ENCODE measurements at places on chromosomes 4 and X.
A peak's percentile ranks its signal among the peaks of the same experiment; 100 is the strongest.

GRCh38 chrX:142068365-142068764, 136.7 kb downstream of the MAGEC2 start:
- DNase-seq = no peak

DNA sequence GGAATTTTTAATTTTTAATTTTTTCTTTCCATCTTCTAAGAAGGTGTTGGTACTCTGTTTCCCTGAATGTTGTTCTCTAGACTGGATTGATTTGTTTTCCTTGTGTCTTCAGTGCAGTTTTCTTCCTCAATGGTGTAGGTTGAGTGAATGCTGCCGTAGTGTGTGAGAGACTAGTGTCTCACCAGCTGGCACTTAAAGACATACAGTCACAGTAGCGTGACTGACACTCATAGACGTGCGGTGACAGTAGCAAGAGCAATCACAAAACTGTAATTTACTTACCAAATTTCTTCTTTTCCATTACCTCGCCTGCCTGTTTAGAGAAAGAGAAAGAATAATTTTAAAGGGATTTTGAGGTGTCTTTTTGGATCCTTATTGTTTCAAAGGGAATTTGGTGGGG, 21.4 kb upstream of the PGM2 start:
- no peak for DNase-seq

DNA sequence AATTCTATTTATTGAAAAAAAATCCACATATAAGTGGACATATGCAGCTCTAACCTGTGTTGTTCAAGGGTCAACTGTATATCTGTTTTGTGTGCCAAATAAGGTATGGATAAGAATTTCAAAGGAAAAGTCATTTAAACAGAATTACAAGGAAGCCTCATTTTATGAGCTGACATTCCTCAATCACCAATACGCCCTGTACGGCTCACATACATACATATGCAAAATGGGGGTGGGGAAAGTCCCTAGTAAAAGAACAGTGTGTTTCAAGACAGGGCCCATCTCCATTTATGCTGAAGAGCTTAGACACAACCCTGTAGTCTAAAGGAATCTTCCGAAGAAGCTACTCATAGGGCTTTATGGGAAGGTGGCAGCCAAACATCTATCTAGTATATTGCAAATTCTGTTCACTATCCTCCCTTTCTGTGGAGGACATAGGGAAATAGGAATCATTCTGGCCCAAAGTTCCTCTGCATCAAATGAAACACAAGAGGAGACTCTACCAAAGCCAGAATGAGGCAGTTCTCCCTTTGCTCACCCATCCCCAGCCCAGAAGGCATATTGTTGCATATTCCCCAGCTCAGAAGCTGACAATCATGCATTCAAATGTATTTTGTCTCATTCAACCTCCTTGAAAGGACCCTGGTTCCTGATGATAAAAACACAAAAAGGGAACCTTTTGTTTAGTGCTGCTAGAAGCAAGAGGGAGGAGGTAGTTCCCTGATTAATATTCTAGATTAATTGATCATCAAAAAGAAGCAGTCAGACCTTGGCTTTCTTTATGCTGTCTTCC, 13.7 kb upstream of the ZBTB33 start:
- no peak for DNase-seq

- DNase-seq = no peak
Observed at GRCh38 chr4:73727685-73728084, 12.7 kb upstream of the CXCL8 start.

DNA sequence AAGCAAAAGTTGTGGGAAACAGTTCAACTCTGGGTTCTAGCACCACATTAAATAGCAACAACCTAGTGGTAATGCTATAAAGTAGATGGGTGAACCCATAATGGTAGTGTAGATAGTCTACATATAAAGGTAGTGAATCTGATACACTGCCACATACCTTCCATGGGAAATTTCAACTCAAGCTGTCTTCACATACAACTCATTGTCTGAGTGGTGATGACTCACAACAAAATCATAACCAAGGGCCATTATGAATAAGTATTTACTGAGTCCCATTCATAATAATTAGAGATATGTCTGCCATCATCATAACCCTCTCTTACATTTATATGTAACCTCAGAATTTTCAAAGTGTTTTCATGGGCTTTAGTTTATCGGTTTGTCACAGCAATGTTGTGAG, 34.8 kb downstream of the EGF start:
- DNase-seq = peak; percentile 4

- DNase-seq = no peak
Observed at GRCh38 chr4:147717878-147718277, 14.0 kb upstream of the ARHGAP10 start.

DNA sequence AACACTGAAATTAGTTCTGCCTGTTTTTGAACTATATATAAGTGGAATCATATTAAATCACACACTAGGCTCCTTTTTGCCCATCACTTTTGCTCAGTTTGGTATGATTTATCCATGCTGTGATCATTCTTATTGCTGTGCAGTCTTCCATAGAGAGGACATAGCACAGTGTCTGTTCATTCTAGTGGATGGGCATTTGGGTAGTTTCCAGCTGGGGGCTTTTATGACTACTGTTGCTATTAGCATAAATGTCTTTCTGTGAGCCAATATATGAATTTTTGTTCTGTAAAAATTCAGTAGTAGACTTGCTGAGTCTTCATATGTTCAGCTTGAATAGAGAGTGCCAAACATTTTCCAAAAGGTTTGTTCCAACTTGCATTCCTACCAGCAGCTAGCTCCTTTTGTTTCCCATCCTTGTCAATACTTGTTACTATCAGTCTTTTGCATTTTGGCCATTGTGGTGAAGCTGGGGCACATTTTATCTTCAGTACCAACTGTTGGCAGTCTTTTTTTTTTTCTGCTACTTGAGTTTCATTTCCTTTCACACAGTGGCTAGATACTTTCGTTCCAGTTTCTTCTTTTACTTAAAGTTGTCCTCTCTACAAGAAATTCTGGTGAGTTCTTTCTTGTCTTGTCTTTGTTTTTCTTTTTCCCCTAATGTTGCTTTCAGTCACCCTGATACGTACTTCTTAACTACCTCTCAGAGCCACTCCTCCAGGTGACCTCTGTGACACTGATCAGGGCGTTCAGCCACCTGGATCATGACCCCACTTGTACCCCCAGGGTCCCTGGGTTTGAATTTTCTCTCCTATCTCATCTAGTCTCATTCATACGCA, 87.0 kb downstream of the ANXA3 start:
- DNase-seq = no peak

GRCh38 chr4:184534511-184535391, 60.4 kb upstream of the IRF2 start:
- DNase-seq = peak; percentile 76

DNA sequence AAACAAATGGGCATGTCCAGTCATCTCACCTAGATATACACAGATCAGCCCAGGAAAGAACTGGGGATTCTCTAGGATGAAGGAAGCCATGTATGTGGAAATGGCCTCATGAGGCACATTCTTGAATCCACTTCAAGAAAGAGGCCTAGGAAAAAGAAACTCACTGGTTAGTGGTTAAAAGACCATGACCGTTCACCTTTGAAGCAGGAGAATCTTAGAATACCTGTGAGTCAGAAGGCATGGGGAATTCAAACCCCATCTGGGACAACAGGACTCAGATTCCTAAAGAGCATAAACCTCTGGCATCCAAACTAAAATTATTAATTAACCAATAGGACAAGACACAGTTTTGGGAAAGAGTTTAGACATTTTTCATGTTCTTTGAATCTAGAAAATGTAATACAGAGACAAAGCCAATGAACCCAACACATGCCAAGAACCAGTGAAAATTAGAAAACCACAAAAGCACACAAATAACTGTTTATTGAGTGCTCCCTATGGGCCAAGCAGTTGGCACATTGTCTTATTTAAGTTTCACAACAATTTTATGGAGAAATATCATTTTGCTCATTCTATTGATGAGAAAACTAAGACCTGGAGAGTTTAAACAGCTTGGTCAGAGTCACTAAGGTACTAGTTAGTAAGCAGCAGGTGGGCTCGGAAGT, 97.5 kb downstream of the NPNT start:
- no peak for DNase-seq

- DNase-seq = no peak
Observed at GRCh38 chr4:142940425-142941330, 94.6 kb upstream of the INPP4B start.

DNA sequence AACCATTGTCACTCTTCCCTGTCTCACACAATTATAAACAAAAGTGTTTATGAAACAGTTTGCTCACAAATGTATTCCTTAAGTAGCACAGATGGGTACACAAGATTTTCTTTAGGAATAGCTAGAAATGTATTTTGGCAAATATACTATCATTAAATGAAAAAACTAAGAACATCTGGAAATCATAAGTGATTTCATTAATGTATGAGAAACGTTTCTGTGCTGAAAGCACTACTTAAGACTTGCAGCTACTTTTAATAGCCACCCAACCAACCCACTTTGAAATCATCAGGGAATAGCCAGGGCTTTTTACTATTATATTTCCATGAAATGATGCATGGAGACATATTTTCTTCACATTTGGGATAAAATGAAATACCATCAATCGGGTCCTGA, 62.3 kb upstream of the NAP1L5 start:
- DNase-seq = no peak

DNA sequence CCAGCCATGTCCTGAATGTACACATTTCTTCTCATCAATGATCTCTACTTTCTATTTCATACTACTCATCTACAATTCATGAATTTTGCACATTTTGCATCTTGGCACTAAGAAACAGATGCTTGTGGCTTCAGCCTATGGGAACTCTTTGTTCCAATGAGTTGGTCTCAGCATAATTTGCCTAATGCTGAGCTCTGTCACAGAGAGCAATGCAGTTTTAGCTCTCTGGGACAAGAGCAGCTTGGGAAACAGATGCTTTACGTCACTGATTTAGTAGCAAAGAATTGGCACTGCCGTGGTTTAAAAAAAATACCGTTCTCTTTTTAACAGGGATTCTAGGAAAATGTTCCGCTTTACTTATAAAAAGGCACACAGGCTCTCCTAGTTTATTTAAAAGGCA, 162.4 kb downstream of the WDFY3 start:
- DNase-seq = peak; percentile 4

DNA sequence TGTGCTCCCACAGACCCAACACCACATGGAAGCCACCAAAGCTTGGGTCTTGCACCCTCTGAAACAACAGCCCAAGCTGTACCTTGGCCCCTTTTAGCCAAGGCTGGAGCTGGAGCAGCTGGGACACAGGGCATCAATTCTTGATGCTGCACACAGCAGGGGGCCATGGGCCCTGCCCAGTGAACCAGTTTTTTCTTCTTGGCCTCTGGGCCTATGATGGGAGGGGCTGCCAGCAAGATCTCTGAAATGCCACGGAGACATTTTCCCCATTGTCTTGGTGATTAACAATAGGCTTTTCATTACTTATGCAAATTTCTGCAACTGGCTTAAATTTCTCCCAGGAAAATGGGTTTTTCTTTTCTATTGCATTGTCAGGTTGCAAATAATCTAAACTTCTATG, 49.0 kb downstream of the SPANXA2 start:
- no peak for DNase-seq

DNA sequence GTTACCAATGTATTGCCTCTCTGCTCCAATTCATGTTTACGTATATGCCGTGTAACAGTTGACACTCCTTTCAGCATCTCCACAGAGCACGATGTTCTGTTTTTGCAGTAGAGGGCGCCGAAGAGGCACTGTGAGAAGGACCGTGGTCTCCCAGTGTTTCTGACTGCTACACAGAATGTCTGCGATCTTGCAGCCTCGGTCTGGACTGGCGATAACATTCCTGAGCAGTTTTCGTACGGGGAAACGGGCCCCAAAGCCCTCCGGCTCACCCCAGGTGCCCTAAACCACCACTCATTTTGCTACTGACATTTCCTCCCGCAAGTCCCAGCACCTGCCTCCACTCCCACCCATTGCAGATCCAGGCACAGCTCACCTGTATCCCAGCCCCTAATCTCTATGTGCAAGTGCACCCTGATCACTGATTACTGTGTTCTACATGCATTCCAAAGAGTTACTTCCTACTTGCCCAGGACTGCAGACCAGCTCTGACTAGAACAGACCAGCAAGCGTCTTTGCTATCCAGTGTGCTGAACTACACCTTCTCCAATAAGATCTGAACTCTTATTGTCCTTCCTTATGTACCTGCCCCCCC, 12.4 kb upstream of the NFXL1 start:
- DNase-seq = peak; percentile 50

- no peak for DNase-seq
Observed at GRCh38 chrX:42466332-42467046, 311.5 kb downstream of the PPP1R2C start.

DNA sequence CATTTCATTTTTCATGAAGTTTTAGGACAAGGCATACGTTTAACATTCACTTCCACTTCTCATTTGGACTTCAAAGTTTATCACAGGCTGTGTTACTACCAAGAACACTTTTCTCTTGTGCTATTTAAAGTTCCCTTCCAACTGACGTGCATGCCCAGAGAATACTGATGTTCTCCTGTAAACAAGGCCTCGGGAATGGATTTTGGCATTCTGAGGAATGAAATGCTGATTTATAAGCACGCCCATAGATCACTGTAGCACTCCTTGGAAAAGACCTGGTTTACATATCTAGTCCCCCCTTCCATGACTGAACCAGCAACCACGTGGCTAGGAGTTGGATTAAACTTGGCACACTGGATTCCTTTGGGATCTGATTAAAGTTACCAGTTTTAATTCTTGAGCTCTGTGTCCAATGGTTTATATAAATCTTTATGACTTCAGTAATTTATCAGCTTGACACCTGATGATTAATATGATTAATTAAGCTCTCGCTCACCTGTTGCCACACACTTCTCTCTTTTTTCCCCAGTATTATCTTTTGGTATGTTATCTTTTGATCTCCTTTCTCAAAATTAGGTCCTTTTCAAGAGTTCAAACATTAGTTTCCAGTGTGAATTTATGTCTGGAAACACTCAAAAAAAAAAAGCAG, 122.4 kb upstream of the HAND2 start:
- DNase-seq = no peak

- DNase-seq = no peak
Observed at GRCh38 chr4:145614233-145614610, 5.0 kb upstream of the MMAA start.

- DNase-seq = no peak
Observed at GRCh38 chr4:10808591-10808990, 124.0 kb upstream of the CLNK start.

DNA sequence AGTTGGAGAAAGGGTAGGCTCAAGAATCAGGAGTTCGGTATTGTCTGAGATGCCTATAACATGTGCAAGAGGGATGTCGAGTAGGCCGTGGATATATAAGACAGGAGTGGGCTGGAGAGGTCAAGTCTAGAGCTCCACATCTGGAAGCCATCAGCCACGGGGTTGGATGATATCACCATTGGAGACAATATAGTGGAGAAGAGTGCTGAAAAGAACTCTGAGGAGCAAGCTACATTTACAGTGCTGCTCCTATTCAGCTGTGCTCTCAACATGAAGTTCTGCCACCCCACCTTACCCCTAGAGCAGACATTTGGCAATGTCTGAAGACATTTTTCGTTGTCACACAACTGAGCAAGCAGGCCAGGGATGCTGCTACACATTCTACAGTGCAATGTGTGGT, 20.9 kb upstream of the PLAC1 start:
- peak; percentile 56 for DNase-seq

GRCh38 chrX:109841257-109841656, 108.2 kb upstream of the ACSL4 start:
- no peak for DNase-seq
